ENCODE measurements at places on chromosomes 16 and 17. TPM values are rescaled to one million over a fixed set of nuclear protein-coding genes. Genes with fewer than 3 reads are reported as not detected.

DNA sequence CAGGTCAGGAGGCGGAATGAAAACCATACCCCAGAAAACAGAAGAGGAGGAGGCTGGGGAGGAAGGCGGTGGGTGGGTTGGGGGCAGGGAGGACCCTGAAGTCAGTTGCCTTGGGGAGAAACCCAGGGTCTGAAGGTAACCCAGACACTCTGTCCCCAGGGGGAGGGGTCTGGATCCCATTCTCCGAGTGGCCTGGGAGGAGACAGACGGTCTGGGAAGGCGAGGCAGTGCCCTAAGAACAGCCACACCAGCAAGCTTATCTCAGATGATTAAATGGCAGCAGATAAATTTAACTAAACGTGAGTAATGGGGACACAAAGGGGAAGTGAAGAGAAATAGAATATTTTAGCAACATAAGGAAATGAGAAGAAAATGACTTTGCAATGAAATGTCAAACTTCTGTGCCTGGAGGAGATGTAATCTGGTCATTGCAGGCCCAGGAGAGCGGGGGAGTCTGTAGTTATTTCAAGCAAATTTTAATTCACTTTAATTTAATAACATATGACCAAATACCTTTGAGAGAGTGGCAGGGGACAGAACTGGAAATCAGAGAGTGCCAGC lies 21.4 kb upstream of the ZFP90 start:
- no peak for DNase-seq

DNA sequence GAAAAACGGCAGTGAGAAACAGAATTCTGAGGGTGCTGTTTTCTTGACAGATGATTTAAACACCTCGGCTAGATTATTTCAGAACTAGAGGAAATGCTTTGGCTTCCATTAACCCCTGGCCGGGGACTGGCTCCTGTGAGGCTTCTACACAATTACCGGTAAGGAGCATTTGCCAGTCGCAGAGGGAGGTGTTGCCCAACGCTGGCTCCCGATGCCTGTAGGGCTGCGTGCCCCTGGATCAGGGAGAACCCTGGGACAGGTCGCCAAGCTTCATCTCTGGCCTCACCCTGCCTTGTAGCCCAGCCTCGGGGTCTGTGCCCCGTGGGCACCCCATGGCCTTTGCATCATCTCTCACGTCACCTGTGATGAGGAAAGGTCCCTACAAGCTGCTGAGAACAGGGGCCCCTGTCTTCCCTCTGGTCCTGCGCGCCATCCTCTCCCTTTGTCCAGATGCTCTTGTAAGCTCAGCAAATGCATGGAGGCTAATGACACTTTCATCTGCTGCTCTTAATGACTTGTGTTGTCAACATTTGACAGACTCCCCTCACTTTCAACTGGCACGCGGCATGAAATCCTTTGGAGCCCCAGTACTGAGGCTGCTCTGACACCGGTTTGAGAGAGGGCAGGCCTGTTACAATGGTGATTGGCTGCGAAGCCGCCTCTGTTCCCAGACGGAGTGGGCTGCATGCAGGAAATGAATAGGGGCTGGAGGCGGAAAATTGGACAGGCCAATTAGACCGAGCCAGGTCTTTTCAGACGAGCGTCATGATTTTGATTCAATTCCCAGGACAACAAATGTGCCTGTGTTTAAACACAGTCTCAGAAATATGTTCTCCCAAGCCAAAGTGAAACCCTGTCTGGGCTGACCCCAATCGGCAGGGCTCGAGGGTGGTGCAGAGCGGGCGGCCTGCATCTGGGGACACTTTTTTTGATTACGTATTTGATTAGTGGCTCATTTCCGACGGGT lies 85.5 kb upstream of the DOC2B start:
- DNase-seq, result peak; percentile 74

DNA sequence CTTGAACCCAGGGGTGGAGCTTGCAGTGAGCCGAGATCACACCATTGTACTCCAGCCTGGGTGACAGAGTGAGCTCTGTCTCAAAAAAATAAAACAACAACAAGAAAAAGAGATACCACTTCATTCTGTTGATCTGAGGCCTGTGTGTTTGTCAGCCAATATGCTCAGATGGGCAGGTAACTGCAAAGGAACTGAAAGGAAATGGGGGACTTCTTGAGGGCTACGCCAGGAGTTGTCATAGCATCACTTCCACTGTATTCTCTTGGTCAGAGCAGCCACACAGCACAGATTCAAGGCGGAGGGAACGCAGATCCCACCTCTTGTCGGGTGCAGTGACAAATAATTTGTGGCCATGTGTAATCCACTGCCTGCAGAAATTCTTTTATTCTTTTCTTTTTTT lies 73.9 kb upstream of the AKTIP start:
- no peak for DNase-seq

DNA sequence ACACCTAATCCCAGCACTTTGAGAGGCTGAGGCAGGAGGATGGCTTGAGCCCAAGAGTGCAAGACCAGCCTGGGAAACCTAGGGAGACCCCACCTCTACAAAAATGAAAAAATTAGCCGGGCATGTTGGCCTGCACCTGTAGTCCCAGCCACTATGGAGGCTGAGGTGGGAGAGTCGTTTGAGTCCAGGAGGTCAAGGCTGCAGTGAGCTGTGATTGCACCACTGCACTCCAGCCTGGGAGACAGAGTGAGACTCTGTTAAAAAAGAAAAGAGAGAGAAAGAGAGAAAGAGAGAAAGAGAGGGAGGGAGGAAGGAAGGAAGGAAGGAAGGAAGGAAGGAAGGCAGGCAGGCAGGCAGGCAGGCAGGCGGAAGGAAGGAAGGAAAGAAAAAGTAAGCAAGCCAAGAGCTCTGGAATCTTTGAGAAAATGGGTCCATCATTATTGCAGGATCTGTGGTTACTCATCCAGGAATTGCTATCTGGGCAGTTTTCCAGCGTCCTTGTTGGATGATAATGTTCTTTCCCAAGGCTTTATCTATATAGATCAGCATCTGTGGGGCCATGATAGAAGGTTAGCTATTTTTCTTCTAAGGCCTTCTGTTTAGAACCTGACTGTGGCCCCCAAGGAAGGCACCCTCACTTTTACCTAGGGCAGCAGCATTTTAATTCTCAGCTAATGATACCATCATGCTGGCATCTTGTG lies 533.2 kb upstream of the CDH5 start:
- DNase-seq, result no peak

DNA sequence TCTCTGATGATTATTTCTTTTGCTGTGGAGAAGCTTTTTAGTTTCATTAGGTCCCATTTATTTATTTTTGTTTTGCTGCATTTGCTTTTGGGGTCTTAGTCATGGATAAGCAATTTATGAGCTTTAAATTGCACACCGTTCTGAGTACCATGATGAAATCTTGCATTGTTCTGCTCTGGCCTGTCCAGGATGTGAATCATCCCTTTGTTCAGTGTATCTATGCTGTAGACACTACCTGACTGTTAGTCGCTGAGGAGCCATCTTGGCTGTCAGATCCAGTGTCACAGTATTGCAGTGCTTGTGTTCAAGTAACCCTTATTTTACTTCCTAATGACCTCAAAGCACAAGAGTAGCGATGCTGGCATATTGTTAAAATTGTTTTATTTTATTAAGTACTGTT lies 218.0 kb upstream of the CNTNAP4 start:
- no peak for DNase-seq

The MYOCD gene
- polyA plus RNA-seq, result 24.6 TPM

GRCh38 chr17:81682565-81683207 lies 911 bp downstream of the ARL16 start:
- no peak for DNase-seq

The KRT23 gene
- not detected for polyA plus RNA-seq

GRCh38 chr16:72856797-72857196 lies 191.1 kb downstream of the ZFHX3 start:
- no peak for DNase-seq

- peak; percentile 54 for DNase-seq
Observed at GRCh38 chr16:85327731-85328675, 215.7 kb upstream of the CIBAR2 start.

GRCh38 chr17:74432424-74432690 lies 469 bp downstream of the GPRC5C start:
- no peak for DNase-seq

GRCh38 chr17:34990921-34991365 lies 10.6 kb downstream of the LIG3 start:
- no peak for DNase-seq

DNA sequence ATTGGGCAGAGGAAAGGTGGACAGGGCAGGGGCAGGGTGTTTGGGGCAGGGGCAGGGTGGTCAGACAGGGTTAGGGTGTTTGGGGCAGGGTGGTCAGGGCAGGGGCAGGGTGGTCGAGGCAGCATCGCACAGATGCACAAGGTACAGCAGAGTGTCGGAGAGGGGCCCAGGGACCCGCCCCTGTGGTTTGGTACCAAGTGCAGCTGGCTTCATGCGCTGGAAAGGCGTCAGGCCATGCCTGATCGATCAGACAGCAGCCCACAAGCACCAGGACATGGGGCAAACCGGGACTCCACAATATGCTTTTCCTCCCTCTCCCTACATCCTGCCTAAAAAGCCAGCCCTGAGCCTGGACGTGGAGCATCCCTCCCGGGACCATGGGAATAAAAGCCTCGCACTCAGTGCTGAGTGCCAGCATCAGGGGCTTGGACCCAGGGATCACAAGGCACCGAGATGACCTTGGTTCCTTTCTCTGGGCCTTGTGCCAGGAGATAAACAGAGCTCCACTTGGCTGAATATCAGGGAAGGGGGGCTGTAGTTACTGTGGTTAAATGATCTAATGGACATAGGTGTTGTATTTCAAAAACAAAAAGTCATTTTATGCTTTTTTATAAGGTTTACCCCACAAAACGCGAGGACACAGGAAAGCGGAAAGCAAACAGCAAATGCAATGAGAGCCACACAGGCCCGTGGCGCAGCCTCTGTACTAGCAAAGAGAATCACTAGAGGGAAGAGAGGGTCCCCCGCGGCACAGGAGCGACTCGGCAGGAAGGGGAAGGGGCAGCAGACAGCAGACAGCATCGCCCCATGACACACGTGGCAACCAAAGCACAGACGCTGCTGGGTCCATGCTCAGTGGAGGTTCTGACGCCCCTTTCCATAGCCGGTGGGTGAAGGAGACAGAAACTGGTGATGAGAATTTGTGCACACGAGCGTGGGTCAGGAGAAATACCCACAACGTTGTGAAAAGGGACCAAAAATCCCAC lies 5.3 kb upstream of the HEXD start:
- DNase-seq, result no peak

Measured in heart left ventricle (tissue), 16 donors.